ENCODE measurements at places on chromosomes 4 and X. TPM values are rescaled to one million over a fixed set of nuclear protein-coding genes. Genes with fewer than 3 reads are reported as not detected.

GRCh38 chr4:78079726-78080430 lies 22.8 kb downstream of the FRAS1 start:
- H3K4me3 ChIP-seq: no peak overlapping the region
- no peak for DNase-seq
- H3K27ac ChIP-seq: no peak overlapping the region
- H3K4me1 ChIP-seq: no peaks in the 10 kb centered on the region
- H3K27me3 ChIP-seq: no peaks in the 10 kb centered on the region

DNA sequence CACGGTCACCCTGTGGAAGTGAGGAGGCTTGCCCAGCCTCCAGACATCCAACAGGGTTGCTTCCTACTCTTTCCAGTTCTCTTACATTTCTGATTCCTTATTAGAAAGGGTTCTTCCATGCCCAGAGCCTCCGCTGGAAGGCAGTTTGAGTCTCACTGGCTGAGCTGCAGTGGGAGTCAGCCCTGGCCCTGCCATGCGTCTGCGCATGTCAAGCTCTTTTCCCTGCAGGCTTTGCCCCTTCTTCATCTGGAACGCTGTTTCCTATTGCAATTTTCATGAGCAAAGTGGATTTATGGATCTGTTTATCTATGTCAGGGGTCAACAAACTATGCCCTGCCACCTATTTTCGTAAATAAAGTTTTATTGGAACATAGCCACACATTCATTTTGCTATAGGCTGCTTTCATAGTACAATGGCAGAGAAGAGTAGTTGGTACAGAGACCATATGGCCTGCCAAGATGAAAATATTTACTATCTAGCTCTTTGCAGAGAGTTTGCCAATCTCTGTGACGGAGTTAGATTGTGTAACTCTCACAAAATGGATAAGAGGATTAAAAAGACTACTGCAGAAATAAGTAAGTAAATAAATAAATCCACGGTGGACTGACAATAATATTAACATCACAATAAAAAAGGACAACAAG lies 3.9 kb upstream of the CHRNA9 start:
- no peaks in the 10 kb centered on the region for H3K4me1 ChIP-seq
- H3K27ac ChIP-seq: no peak overlapping the region
- H3K4me3 ChIP-seq: no peak overlapping the region
- no peaks in the 10 kb centered on the region for H3K27me3 ChIP-seq

DNA sequence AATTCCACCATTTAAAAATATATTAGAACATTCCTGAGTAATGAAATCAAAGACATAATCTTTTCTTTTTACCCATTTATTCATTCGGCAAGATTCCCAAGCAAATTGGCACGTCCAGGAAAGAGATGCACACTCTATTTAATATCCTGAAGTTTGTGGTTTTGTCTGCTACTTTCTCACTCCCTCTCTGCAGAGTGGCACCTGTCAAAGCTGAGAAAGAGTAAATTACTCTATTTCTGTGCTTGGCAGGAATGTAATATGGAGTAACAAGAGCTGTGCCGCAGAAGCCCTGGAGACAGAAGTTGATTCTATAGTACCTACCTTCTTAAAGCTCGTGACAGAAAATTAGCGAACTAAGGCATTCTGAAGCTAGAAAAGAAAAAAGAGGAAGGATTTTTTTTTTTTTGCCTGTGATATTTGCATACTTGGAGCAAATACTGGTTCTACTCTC lies 5.5 kb downstream of the GSTCD start:
- no peaks in the 10 kb centered on the region for H3K27me3 ChIP-seq
- H3K4me1 ChIP-seq: no peaks in the 10 kb centered on the region
- no peaks in the 10 kb centered on the region for H3K36me3 ChIP-seq
- H3K4me3 ChIP-seq: peak overlapping the region; percentile 29

- no peak for DNase-seq
- no peaks in the 10 kb centered on the region for H3K4me1 ChIP-seq
- no peak overlapping the region for H3K4me3 ChIP-seq
- no peaks in the 10 kb centered on the region for H3K36me3 ChIP-seq
These were observed 33.5 kb upstream of the AMOT start for GRCh38 chrX:112874175-112874574.

DNA sequence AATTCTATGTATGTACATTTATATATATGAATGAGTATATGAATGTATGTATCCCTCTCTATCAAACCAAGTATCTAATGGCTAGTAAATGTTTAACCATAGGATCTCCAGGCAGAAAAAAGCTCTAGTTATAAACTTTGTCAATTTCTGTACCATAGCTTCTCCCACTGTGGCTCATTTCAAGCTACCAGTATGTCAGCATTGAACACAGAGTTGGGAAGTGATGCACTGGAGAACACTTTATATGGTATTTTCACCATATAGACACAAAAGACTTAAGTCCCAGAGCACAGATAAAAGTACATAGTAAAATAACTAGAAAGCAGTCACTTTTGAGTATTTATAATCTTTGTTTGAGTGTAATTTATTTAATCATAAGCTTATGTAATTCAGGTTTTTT lies 53.9 kb upstream of the ATP8A1 start:
- H3K36me3 ChIP-seq: no peaks in the 10 kb centered on the region
- no peaks in the 10 kb centered on the region for H3K4me1 ChIP-seq
- no peak overlapping the region for H3K27ac ChIP-seq
- H3K4me3 ChIP-seq: no peak overlapping the region
- no peak for DNase-seq

DNA sequence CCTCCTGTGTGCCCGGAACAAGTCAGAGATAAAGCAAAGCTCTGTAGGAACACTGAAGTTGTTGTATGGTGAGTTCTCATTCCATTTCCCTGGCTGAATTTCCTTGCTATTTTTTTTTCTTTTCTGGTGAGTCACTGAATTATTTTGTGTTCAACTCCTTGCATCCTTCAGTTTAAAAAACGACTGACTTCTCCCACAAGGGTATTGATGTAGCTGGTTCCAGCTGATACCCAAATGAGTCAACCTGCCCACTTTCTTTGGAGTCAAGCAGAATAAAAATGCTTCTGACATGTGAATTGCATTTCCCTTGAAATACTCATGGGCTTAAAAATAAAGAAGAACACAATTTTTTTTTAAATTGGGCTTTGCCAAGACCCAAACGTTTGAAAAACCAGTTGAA lies 85.5 kb downstream of the SHOX start:
- H3K36me3 ChIP-seq: no peaks in the 10 kb centered on the region
- H3K27ac ChIP-seq: no peak overlapping the region
- H3K4me3 ChIP-seq: no peak overlapping the region
- no peak for DNase-seq

DNA sequence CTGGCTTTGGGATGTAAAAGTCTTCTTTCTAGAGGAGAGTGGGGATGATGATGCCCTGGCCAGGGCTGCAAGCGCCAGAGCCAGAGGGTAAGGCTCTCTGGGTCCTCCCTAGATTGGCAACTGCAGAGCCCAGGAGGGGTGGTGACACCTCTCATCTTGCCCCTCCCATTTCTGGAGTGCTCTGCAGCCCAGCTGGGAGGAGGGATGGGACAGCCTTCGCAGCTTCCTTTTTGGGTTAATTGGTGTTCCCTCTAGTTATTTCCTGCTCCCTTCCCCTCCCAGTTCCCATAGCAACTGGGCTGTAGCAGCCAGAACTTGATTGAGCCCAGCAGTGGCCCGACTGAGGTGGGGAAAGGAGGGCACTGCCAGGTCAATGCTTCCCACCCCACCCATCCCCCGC lies 19.2 kb downstream of the NALF2 start:
- no peaks in the 10 kb centered on the region for H3K27me3 ChIP-seq
- no peak overlapping the region for H3K27ac ChIP-seq
- DNase-seq: no peak
- H3K36me3 ChIP-seq: no peaks in the 10 kb centered on the region
- no peak overlapping the region for H3K4me3 ChIP-seq

- H3K36me3 ChIP-seq: no peaks in the 10 kb centered on the region
- no peak overlapping the region for H3K27ac ChIP-seq
- no peak for DNase-seq
- H3K4me1 ChIP-seq: no peaks in the 10 kb centered on the region
- H3K4me3 ChIP-seq: no peak overlapping the region
These were observed 20.9 kb upstream of the XPNPEP2 start for GRCh38 chrX:129717892-129718291.

Gene DRD5
- not detected for total RNA-seq

All from breast epithelium (tissue), 4 donors.